Forelimb muscle (tissue), 1 donor: ENCODE measurements at places on chromosomes 11 and 22. TPM values are rescaled to one million over a fixed set of nuclear protein-coding genes. Genes with fewer than 3 reads are reported as not detected.

RAB38 gene
- 0.53 TPM for polyA plus RNA-seq

TEX54 gene
- not detected for polyA plus RNA-seq

TIRAP gene
- 9.2 TPM for polyA plus RNA-seq

SCGB1D2 gene
- polyA plus RNA-seq = not detected

EED gene
- polyA plus RNA-seq = 17.9 TPM

DEPDC7 gene
- polyA plus RNA-seq = 17.7 TPM
